Uterus (tissue), 4 donors: ENCODE measurements at places on chromosomes 7 and 10.

GRCh38 chr10:117663750-117664149, 121.2 kb downstream of the EMX2 start:
- peak; percentile 59 for DNase-seq
- no peaks in the 10 kb centered on the region for H3K4me1 ChIP-seq
- H3K4me3 ChIP-seq = no peak overlapping the region
- no peaks in the 10 kb centered on the region for H3K27me3 ChIP-seq
- H3K27ac ChIP-seq = peak overlapping the region; percentile 81

DNA sequence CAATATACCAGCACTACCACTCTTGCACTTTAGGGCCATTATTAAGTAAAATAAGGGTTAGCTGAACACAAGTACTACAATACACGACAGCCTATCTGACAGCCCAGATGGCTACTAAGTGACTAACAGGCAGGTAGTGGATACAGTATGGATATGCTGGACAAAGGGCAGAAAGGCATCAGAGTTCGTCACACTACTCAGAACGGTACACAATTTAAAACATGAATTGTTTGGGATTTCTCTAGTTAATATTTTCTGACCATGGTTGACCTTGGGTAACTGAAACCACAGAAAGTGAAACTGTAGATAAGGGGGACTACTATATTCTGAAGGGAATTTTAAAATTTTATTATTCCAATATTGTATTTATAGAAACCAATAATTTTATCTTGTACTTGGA, 101.3 kb upstream of the SKAP2 start:
- H3K27ac ChIP-seq = no peak overlapping the region
- H3K4me1 ChIP-seq = no peaks in the 10 kb centered on the region
- H3K36me3 ChIP-seq = no peaks in the 10 kb centered on the region
- no peaks in the 10 kb centered on the region for H3K27me3 ChIP-seq

DNA sequence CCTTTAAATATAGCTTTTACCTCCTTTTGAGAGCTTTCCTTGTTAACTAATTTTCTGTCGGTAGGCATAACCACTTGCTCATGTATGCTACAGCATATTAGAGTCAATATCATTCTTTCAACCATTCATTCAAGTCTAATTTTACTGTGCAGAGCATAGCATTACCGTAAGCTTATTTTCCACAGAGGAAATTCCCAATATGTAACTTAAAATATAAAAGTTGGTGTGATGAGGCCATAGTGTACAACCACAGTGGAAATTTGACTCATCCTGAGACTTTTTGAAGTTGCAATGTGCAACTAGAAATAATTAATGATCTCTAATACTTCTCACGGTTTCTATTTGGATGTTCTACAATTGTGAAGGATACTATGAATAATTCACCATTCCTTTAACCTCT, 80.6 kb upstream of the KLF6 start:
- no peaks in the 10 kb centered on the region for H3K27me3 ChIP-seq
- H3K4me3 ChIP-seq = no peak overlapping the region
- H3K27ac ChIP-seq = no peak overlapping the region
- H3K4me1 ChIP-seq = no peaks in the 10 kb centered on the region
- no peaks in the 10 kb centered on the region for H3K36me3 ChIP-seq

DNA sequence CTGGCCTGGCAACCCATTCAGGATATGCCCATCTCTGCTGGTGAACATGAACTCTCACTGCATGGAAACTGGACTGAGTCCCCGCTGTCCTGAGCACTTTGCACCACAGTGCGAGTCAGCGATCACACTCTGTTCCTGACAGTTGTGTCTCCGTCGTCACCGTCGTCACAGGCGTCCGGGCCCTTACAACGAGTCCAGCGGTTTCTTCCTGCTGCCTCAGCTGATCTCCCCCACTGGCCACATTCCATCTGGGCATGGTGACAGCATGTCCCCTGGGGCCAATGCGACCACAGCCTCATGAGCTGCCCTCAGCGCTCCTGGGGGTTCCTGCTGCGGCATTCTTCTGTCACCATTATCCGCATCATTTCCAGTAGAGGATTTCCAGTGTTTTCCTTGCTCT, 76.8 kb upstream of the KLF6 start:
- H3K4me1 ChIP-seq = no peaks in the 10 kb centered on the region
- peak overlapping the region; percentile 4 for H3K27ac ChIP-seq
- no peak overlapping the region for H3K4me3 ChIP-seq
- no peaks in the 10 kb centered on the region for H3K36me3 ChIP-seq

GRCh38 chr7:2006231-2006771, 226.4 kb downstream of the MAD1L1 start:
- no peaks in the 10 kb centered on the region for H3K36me3 ChIP-seq
- no peaks in the 10 kb centered on the region for H3K4me1 ChIP-seq
- H3K27ac ChIP-seq = no peak overlapping the region
- H3K4me3 ChIP-seq = no peak overlapping the region
